Naive thymus-derived CD4-positive, alpha-beta T cell (primary cell): ENCODE measurements at places on chromosomes 1 and 21.

GRCh38 chr21:45867671-45868081 is 113.9 kb upstream of the COL6A1 start:
- DNase-seq: no peak
- no peak overlapping the region for H3K4me3 ChIP-seq
- H3K27me3 ChIP-seq: no peaks in the 10 kb centered on the region
- no peaks in the 10 kb centered on the region for H3K36me3 ChIP-seq
- peaks cover 4% of the 10 kb centered on the region for H3K4me1 ChIP-seq
- H3K27ac ChIP-seq: no peak overlapping the region

GRCh38 chr1:247639381-247639981 is 34.1 kb downstream of the OR2G3 start:
- DNase-seq: peak; percentile 51
- no peaks in the 10 kb centered on the region for H3K36me3 ChIP-seq
- no peak overlapping the region for H3K27ac ChIP-seq
- no peak overlapping the region for H3K4me3 ChIP-seq

- no peak overlapping the region for H3K4me3 ChIP-seq
- H3K36me3 ChIP-seq: no peaks in the 10 kb centered on the region
- no peaks in the 10 kb centered on the region for H3K27me3 ChIP-seq
- DNase-seq: no peak
Measured at GRCh38 chr21:43312751-43313169, 114.2 kb downstream of the SIK1 start.

DNA sequence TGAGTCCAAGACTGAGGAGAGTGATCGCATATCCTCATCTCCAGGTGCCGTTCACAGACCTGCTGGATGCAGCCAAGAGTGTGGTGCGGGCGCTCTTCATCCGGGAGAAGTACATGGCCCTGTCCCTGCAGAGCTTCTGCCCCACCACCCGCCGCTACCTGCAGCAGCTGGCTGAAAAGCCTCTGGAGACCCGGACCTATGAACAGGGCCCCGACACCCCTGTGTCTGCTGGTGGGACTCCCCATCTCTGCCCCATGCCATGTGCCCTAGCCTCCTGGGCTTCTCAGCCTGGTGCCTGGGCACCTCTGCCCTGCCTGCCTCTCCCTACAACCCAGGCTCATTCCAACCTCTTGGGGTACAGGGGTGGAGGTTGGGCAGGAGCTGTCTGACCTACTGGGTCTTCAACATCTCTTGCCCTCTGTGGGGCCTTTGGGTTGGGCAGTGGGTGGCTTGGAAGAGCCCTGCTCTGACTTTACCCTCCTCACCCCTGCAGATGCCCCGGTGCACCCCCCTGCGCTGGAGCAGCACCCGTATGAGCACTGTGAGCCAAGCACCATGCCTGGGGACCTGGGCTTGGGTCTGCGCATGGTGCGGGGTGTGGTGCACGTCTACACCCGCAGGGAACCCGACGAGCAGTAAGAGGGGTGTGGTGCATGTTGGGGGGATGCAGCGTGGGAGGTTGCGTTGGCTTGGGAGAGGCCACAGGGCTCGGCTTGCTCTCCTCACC is 7.2 kb downstream of the AMPD2 start:
- H3K27ac ChIP-seq: no peak overlapping the region
- H3K4me3 ChIP-seq: no peak overlapping the region
- no peaks in the 10 kb centered on the region for H3K27me3 ChIP-seq
- peaks cover 20% of the 10 kb centered on the region for H3K36me3 ChIP-seq
- DNase-seq: no peak

DNA sequence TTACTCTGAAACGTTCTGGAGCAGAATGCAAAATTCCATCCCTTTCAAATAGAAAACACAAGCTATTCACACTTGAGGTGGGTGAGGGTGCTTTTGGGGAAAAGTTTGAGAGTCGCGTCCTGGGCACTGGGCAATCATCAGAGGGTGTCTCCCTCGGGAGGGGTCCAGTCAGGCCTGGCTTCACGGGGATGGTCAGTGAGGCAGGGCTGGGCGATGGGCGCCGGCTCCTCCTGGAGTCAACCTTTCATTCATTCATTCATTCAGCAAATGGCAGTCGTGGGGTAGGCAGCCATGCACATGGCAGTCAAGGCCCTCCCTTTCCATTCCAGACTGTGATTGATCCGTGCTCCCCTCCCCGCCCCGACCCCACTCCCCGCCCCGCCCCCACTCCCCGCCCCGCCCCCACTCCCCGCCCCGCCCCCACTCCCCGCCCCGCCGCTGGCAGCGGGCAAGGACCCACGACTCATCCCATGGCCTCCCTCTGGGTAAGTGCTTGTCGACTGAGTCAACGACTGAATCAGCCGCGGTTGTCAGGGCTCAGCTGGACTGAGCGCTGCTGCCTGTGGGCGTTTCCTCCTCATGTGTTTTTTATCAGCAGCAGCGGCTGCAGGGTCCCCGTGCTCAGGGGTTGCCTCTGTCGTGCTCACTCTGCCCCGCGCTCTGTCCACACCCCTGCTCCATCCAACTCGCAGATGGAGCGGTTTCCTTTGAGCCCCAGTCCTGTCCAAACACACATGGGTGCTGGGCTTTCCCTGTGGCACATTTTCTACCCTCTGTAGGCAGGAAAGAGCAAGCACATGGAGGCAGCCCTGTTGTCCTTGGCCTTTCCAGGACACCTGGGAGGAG is 12.5 kb upstream of the SPSB1 start:
- no peak overlapping the region for H3K4me3 ChIP-seq
- peaks cover 32% of the 10 kb centered on the region for H3K4me1 ChIP-seq
- H3K36me3 ChIP-seq: no peaks in the 10 kb centered on the region
- no peaks in the 10 kb centered on the region for H3K27me3 ChIP-seq

GRCh38 chr1:162550925-162551324 is 10.6 kb upstream of the UAP1 start:
- H3K4me1 ChIP-seq: no peaks in the 10 kb centered on the region
- H3K36me3 ChIP-seq: no peaks in the 10 kb centered on the region
- DNase-seq: no peak
- no peaks in the 10 kb centered on the region for H3K27me3 ChIP-seq
- no peak overlapping the region for H3K27ac ChIP-seq
- H3K4me3 ChIP-seq: no peak overlapping the region

- no peaks in the 10 kb centered on the region for H3K27me3 ChIP-seq
- no peaks in the 10 kb centered on the region for H3K4me1 ChIP-seq
- no peaks in the 10 kb centered on the region for H3K36me3 ChIP-seq
- H3K4me3 ChIP-seq: no peak overlapping the region
Measured at GRCh38 chr1:145879775-145880174, 5.9 kb downstream of the ANKRD35 start.

DNA sequence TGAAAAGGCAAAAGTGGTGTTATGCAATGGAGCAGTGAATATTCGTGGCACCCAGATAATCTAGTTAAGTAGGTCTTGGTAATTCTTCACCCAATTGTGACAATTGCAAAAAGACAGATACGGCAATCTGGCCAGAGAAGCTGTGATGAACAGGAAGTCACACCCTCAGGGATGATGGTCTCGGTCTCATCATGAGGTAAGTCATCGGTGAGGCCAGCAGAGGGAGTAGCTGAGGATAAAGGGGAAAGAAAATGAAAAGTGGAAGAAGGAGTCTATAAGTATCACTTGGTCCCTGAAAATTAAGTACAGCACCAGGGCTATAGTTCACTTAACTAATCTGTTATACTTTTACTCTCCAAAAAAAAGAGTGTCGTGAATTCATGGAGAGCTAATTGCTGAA is 258.8 kb upstream of the NCAM2 start:
- H3K4me1 ChIP-seq: no peaks in the 10 kb centered on the region
- H3K4me3 ChIP-seq: no peak overlapping the region
- H3K27ac ChIP-seq: no peak overlapping the region
- H3K36me3 ChIP-seq: no peaks in the 10 kb centered on the region
- no peaks in the 10 kb centered on the region for H3K27me3 ChIP-seq
- DNase-seq: no peak

DNA sequence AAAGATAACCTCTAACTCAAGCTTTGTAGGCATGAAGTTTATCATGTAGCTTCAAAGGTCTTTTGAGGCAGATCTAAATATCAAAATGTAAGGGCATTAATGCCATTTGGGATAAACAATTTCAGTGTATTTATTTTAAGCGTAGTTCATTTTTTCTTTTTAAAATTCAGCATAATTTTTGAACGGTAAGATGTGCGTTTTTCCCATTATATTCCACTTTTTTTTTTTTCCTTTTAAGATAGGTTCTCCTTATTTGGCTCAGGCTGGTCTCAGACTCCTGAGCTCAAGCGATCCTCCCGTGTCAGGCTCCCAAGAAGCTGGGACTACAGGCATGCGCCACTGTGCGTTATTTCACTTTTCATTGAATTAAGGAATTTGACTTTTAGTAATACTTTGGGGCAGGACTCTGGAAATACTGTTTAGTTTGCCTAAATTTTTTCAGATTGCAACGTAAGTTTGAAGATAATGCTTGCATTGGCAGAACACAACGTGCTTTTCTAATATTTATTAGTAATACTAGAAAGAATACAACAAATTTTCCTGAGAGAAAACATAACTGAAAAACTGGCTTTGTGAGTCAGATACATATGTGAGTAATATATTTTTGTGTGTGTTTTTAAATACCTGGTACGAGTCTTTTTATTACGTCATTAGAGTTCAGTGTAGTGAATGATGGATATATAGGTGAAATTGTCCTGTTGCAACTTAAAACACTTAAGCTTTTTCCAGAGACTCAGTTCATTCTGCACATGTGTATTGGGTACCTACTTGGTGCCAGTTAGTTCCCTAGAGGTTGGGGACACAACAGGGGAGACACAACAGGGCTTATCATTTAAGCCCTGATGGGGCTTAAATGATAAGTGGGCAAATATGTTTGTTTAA is 2.2 kb downstream of the RALGPS2 start:
- no peaks in the 10 kb centered on the region for H3K36me3 ChIP-seq
- no peaks in the 10 kb centered on the region for H3K27me3 ChIP-seq
- DNase-seq: no peak
- H3K4me3 ChIP-seq: no peak overlapping the region
- H3K27ac ChIP-seq: no peak overlapping the region
- peaks cover 5% of the 10 kb centered on the region for H3K4me1 ChIP-seq

GRCh38 chr1:226311376-226311775 is 2.4 kb upstream of the LIN9 start:
- H3K27me3 ChIP-seq: peaks cover 4% of the 10 kb centered on the region
- no peak for DNase-seq
- H3K4me1 ChIP-seq: peaks cover 5% of the 10 kb centered on the region
- H3K27ac ChIP-seq: no peak overlapping the region
- no peak overlapping the region for H3K4me3 ChIP-seq
